GOT3 (cell line): ENCODE measurements at places on chromosomes 5 and 9.

- no peak for DNase-seq
Measured at GRCh38 chr9:5587024-5587423, 41.9 kb upstream of the RIC1 start.

- DNase-seq: no peak
Measured at GRCh38 chr5:129718471-129719090, 29.3 kb upstream of the MINAR2 start.

DNA sequence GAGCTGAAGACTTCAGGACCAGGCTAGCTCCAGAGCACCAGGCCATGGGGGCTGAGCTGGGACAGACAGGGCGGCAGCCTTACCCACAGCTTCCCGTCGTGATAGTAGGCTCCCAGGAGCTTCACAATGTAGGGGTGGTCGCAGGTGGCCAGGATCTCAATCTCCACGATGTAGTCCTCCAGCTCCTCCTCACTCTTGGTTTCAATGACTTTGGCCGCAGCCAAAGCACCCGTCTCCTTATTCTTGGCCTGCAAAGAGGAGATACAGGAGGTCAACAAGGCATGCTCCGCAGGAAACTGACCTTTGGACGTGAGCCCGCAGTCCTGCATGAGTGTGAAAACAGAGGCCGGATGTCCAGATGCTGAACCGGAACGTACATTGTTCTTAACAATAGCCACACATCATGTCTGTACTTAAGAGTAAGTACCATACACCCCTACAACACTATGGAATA is 31.5 kb downstream of the STK10 start:
- DNase-seq: no peak

GRCh38 chr5:97193355-97193688 is 10.3 kb upstream of the RIOK2 start:
- no peak for DNase-seq

GRCh38 chr5:11962122-11962521 is 57.9 kb upstream of the CTNND2 start:
- DNase-seq: no peak

DNA sequence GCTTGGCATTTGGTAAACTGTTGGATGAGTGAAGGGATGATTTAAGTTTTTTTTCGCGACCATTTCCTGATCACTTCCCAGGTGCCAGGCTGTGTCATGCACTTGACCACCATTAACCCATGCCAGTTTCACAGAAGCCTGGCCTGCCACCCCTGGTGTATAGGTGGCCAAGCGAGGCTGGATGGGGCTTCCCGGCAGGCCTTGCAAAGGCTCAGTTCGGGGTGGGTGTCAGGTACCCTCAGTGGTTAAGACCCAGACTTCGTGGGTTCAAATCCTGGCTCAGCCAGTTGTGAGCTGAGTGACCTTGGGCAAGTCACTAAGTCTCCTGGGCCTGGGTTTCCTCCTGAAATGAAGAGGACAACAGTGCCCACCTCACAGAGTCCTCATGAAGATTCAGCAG is 2.3 kb downstream of the MED22 start:
- no peak for DNase-seq

- no peak for DNase-seq
Measured at GRCh38 chr5:88736494-88736893, 146.5 kb downstream of the MEF2C start.

DNA sequence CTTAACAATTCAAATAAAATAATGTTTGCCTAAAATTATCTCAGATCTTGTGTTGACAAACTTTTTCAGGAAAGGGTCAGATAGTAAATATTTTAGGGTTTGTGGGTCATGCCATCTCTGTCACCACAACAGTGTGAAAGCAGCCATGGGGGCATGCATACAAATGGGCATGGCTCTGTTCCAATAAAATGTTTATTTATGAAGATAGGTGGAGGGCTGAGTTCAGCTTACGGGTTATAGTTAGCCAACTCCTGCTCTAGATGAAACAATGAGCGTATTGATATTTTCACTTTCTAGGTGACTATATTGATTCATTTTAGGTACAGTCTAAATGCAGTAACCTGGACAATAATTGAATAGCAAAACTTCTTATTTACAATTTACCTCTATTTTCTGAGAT is 533.8 kb upstream of the CLINT1 start:
- no peak for DNase-seq
